Fibroblast of the aortic adventitia (primary cell): ENCODE measurements at places on chromosomes 7 and 10. TPM values are rescaled to one million over a fixed set of nuclear protein-coding genes. Genes with fewer than 3 reads are reported as not detected.

The IL2RA gene
- not detected in 2 replicates for total RNA-seq

The CDC14C gene
- total RNA-seq = not detected in 2 replicates

The ZPBP gene
- total RNA-seq = not detected in 2 replicates

The AKR1C2 gene
- total RNA-seq = 48.2 and 376 TPM in 2 replicates

The HOXA9 gene
- not detected in 2 replicates for total RNA-seq

The STEAP4 gene
- 1.8 and 2.1 TPM in 2 replicates for total RNA-seq

The GHRHR gene
- total RNA-seq = not detected in 2 replicates

The PAX4 gene
- total RNA-seq = not detected in 2 replicates

The EPO gene
- not detected in 2 replicates for total RNA-seq
